Mammary epithelial cell (primary cell): ENCODE measurements at places on chromosomes 3 and 15. TPM values are rescaled to one million over a fixed set of nuclear protein-coding genes. Genes with fewer than 3 reads are reported as not detected.

The SECISBP2L gene
- polyA plus RNA-seq = 6.8 TPM

The NMNAT3 gene
- 0.19 TPM for polyA plus RNA-seq

The PEX11A gene
- 4.9 TPM for polyA plus RNA-seq

The DUOX1 gene
- 10.5 TPM for polyA plus RNA-seq
